ENCODE measurements at places on chromosomes 6 and 20.

- peak; percentile 2 for DNase-seq
Observed at GRCh38 chr6:23663652-23664051, 462.4 kb upstream of the NRSN1 start.

DNA sequence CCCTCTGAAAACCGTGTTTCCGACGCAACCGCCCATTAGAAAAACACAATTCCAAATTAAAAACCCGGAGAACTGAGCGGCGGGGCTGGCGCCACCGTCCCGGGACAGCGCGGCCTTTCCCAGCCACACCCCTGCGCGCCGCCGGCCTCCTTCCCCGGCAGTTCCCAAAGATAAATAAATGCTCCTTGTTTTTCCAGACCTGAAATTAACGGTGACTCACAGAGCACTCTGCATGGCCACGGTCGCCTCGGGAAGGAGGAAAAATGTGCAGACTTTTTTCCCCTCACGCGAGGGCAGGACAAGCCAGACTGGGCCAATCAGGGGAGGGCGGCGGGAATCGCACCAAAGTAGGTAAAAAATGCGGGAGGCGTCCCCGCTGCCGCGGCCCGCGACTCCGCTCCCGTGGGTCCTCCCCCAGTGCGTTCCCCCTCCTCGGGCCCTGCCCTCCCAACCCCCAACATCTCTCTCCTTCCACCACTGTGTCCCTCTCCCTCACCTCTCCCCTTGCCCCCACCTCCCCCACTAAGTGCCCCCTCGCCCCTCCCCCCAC, 828 bp upstream of the DSTN start:
- DNase-seq: peak; percentile 53

- peak; percentile 81 for DNase-seq
Observed at GRCh38 chr6:139325125-139325524, 33.3 kb upstream of the TXLNB start.

- no peak for DNase-seq
Observed at GRCh38 chr6:116355796-116356195, 15.0 kb upstream of the DSE start.

Measured in hematopoietic multipotent progenitor cell treated with erythropoietin and hydrocortisone succinate and interleukin-3 and kit ligand, for 6 days (in vitro differentiated cells).